ENCODE measurements at places on chromosomes 11 and 22.

- DNase-seq: no peak
Observed at GRCh38 chr22:44246615-44247326, 66.0 kb downstream of the SHISAL1 start.

DNA sequence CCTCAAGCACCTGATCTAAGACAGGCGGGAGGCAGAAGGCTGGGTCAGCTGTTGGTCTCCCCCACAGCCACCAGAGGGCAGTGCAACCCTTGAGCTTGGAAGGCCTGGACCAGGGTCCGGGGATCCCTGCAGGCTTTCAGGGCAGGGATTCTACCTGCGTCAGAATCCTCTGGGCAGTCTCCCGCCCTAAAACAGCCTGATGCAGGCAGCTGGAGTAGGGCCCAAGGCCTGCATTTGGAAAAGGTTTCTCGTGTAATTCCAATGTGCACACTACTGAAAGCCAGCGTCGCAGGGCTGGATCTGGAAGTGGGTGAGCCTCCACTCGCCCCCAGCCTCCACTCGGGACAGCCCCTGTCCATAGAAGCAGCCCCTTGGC is 31.8 kb downstream of the BID start:
- DNase-seq: peak; percentile 39

DNA sequence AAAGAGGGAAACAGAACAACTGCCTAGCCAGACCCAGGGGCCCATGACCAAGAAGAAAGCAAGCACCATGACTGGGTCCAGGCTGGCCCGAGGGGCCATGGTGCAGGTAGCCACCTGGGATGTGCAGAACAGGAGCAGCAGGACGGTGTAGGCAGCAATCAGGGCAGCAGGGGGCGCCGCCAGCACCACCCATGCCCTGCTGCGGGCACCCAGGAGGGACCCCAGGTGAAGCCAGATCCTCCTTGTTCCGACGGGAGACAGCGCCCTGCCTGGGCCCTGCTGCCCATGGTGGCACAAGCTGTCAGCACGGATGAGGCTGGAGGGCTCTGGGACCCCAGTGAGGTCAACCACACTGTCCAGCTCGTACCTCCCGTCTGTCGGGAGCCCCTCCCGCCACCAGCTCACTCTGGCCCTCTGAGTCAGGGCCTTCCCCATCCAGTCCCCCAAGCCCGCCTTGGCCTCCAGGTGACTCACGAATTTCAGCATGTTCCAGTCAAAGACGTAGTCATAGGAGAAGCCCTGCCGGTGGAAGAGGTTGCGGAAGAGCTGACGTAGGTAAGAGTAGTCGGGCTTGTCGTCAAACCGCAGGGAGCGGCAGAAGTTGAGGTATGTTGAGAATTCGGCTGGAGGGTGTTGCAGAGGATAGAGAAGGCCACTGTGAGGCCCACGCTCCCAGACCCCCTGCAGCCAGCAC is 18.8 kb downstream of the CSNK1E start:
- no peak for DNase-seq

DNA sequence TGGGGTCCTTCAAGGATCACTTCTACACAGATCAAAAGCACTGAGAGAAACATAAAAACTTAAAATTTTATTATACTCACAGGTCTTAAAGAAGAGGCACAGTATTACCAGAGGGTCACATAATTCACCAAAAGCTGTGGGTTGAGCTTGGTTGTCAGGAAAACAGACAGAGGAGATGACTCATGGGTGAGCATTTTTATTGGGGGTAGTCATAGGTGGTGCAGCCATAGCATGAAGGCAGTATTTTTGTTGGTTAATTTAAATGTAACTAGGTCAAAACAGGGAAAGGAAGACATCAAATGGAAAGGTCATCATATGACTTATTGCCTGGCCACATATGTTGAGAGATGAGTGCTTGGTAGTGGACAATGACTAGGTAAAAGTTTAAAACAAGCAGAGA is 24.2 kb downstream of the OR5B17 start:
- no peak for DNase-seq

GRCh38 chr11:128463371-128463829 is 124.0 kb downstream of the ETS1 start:
- no peak for DNase-seq

DNA sequence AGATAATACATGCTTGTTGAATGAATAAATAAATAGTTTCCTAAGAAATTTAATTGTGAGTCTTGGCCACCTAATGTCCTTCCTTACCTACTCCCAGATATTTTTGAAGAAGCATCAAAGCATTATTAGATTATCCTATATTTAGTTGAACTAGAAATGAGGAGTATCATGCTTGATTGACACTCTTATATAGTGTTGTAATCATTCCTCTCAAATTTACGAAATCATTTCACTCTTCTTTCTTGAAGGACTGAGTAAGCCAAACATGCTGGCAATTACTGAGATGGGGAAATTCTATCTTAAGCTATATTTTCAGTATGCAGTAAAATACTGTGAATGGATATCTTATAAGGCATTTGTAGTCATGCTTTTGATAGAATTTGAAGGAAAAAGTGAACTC is 189.0 kb downstream of the LUZP2 start:
- DNase-seq: no peak

GRCh38 chr11:86932924-86933875 is 22.0 kb downstream of the FZD4 start:
- no peak for DNase-seq
